ENCODE measurements at places on chromosomes 13 and 19.

GRCh38 chr13:51687947-51688714 lies 103.9 kb downstream of the WDFY2 start:
- no peak for DNase-seq

- DNase-seq, result no peak
Measured at GRCh38 chr19:47315125-47315821, 5.6 kb downstream of the C5AR1 start.

DNA sequence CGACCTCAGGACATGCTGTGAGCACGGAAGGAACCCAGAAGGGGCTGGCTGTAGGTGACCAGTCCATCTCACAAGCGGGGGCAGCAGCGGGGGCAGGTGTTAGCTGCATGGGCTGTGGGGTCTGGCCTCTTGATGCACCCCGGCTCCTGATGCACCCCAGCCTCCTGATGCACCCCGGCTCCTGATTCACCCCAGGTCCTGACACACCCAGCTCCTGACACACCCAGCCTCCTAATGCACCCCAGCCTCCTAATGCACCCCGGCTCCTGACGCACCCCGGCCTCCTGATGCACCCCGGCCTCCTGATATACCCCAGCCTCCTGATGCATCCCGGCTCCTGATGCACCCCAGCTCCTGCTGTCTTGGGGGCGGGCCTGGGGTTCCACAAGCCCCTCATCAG lies 7.4 kb downstream of the LSM7 start:
- DNase-seq, result no peak

GRCh38 chr19:6229951-6230712 lies 49.6 kb downstream of the MLLT1 start:
- DNase-seq, result no peak

- DNase-seq, result no peak
Measured at GRCh38 chr13:24851546-24851945, 87.6 kb downstream of the RNF17 start.

GRCh38 chr19:56372281-56372680 lies 21.1 kb downstream of the ZNF582 start:
- DNase-seq, result no peak

GRCh38 chr19:38193445-38193844 lies 30.6 kb downstream of the DPF1 start:
- peak; percentile 74 for DNase-seq

DNA sequence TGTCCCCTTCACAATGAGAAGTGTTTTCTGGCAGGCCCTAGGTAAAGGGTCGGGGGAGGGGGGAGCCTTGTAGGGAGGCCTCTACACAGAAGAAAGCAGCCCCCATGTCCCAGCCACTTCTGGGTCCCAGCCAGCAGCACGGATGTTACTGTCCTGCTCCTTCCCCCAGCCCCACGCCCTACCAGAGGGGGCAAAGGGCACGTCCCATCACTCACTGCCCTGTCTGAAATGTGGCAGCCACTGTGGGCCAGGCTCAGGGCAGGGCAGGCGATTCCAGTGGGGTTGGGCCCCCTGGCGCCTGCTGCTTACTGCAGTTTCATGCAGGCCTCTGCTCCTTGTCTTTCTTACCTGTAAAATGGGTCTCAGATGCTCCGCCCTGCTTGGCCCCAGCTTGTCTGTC lies 6.1 kb upstream of the SLC25A42 start:
- DNase-seq, result no peak

Data from NCI-H2171 treated with DMSO at 0.1 percent for 48 hours (cell line).